ENCODE measurements at places on chromosomes 12 and 14. TPM values are rescaled to one million over a fixed set of nuclear protein-coding genes. Genes with fewer than 3 reads are reported as not detected.

GRCh38 chr12:105329926-105330282 lies 587 bp upstream of the C12orf75 start:
- H3K4me1 ChIP-seq, result peaks cover 28% of the 10 kb centered on the region
- no peaks in the 10 kb centered on the region for H3K27me3 ChIP-seq
- H3K27ac ChIP-seq, result peak overlapping the region; percentile 58
- H3K36me3 ChIP-seq, result no peaks in the 10 kb centered on the region
- H3K4me3 ChIP-seq, result peak overlapping the region; percentile 88

DNA sequence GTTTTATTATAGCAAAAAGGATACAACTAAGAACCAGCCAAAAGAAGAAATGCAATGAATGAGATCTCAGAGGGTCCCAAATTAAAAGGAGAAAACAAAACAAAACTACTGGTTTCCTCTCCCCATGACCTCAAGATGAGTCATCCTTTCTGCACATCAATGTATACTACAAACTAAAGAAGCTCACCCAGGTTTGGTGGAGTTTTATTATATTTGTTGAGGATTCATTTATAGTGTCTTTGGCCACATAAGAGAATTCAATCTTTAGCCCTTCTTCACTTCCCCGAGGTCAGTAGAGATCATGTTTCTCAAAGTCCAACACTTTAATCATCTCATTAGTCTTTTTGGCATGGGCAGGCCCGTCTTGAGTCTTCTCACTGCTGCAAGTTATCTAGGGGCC lies 210.6 kb downstream of the SLC6A15 start:
- DNase-seq, result no peak
- no peaks in the 10 kb centered on the region for H3K4me1 ChIP-seq
- H3K36me3 ChIP-seq, result no peaks in the 10 kb centered on the region
- H3K4me3 ChIP-seq, result no peak overlapping the region
- no peaks in the 10 kb centered on the region for H3K27me3 ChIP-seq

Gene NFATC4
- total RNA-seq, result 16.6 TPM

Gene FGF23
- total RNA-seq, result 0.05 TPM

All from thymus (tissue), 14 donors.